Stimulated activated CD4-positive, alpha-beta T cell treated with anti-CD3 and anti-CD28 coated beads, Interleukin-15, amount 100 ng/mL, for 48 hours (primary cell): ENCODE measurements at places on chromosomes 6 and 20.

- DNase-seq = no peak
Measured at GRCh38 chr20:11943778-11944177, 26.1 kb downstream of the BTBD3 start.

DNA sequence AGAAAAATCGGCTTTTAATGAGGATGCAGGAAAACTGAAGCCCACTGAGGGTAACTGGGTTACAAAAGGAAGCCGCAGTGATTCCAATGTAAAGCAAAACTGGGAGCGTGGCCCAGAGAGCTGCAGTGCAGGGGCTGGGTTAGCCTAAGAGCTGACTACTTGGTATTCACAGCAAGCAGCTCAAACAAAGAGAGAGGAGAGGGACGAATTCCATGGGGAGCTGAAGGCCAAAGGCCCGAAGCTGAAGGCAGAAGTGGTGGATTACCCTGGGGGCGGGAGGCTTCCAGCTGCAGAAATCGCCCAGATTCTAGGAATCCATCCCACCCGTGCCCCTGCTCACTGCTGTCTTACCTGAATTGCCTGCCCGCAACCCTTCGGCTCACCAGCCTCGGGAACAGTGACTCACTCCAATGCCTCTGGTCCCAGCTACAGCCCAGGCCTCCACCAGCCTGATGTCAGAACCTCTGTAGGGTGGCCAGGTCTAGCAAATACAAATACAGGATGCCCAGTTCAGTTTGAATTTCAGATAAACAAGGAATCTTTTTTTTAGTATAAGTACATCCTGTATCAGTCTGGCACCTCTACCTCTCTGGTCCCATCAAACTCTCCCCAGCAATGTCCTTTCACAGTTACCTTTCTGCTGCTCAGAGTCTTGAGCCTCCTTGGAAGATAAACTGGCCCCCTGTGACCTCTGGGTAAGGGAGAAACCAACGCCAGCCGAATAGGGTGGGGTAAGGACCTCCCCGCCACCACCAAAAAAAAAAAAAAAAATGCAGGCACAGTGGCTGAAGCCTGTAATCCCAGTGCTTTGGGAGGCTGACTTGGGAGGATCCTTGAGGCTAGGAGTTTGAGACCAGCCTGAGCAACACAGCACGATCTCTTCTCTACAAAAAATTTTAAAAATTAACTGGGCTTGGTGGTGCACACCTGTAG lies 14.6 kb upstream of the ZMYND8 start:
- DNase-seq = no peak

- DNase-seq = no peak
Measured at GRCh38 chr6:122995921-122996793, at the start of gene CLVS2. Gene CLVS2, plus strand, starts transcription at chr6:122996235. Its CDS starts 1,543 bp downstream, at chr6:122997778.

DNA sequence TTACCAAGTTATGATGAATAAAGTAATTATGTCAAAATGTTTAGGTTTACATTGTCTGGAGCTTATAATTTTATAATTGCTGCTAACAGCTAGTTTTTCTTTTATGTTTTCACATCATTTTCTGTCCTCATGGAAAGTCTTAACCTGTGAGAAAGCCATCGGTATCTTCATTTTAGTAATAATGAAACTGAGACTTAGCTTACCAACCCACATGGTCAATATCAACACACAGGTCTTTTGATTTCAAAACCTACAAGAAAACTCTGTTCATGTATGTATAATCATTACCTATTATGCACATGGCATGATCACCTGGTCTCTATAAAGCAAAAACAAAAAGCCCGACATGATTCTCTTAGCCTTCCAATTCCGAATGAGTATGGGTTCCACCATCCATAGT lies 61.9 kb downstream of the KCNQ5 start:
- no peak for DNase-seq

GRCh38 chr20:54112221-54112884 lies 42.0 kb upstream of the BCAS1 start:
- no peak for DNase-seq

DNA sequence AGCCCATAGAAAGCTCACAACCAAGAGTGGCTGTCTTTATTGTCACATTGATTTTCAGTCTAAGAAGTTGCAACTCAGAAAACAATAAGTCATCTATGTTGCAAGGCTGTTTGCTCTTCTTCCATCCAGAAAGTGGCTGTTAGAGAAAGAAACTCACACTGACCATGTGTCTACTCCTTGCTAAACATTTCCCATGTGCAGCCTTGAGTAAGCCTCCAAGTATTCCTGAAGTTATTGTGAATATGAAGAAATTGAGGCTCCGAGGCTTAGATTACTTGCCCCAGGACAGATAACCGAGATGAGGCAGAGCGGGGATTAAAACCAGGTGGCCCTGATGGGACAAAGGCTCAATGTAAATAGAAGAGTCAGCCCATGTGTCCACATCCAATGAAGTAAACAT lies 105.0 kb downstream of the SPTLC3 start:
- no peak for DNase-seq

DNA sequence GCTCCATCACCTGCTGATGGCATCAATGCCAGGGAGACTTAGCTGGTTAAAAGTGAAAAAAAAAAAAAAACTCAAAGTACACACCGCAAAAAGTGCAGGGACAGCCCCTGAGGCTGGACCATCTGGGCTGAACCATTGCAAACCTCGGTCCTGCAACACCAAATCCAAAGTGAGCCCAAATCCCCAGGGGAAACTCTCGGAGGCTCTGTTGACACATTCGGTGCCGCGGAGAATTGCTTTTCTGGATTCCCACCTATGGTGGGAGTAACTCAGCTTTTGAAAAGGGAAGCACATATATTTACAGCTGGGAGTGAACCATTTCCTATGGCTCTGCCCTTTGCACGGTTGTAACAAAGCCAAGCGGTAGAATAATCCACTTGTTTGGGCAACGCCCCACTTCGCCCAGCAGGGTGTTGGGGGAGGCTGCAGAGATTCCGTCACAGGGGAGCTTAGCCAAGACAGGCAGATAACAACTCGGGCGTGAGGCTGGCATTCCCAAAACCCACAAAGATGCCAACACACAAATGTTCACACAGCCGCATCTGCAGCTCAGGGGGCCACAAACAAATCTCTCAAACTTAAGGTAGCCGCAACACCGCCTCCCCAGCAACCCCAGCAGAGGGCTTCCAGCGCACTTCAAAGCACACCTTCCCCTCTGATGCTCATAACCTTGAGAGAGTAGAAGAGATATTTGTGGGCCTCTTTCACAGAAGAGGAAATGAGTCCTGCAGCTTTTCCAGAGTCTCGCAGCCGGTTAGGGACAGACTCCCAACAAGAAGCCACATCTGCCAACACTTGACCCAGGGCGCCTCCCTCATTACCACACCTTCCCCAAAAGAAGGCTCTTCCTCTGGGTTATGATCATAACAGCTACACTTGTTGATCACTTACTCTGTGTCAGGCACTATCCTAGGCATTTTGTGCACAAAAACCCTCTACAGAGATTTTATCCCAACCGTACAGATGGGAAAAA lies 11.4 kb downstream of the ZC3H12D start:
- no peak for DNase-seq

DNA sequence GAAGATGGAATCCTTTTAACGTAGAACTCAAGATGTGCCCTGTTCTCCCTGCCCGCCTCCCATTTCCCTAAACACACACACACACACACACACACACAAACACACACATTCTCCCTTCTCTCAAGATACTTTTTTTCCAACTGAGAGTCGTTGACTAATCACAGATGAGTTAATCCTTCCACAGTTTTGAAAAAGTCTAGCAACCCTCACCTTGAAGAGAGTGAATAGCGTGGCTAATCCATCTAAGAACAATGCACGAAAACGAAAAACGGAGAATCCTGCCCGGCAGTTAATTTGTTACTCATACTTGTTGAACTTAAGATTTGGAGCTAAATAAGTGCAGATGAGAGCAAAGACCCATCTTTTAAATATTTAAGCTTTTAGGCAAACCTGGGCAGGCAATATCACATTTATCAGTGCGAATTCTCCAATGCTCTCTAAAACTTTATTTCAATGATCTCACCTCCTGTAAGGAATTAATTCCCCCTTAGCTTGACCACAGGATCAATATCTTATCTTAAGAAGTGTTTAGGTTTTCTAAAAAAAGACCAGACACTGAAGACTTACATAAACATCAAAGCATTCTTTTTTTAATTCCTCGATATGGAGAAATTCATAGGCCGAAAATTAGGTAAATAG lies 1.1 kb downstream of the AGPAT4 start:
- DNase-seq = no peak

DNA sequence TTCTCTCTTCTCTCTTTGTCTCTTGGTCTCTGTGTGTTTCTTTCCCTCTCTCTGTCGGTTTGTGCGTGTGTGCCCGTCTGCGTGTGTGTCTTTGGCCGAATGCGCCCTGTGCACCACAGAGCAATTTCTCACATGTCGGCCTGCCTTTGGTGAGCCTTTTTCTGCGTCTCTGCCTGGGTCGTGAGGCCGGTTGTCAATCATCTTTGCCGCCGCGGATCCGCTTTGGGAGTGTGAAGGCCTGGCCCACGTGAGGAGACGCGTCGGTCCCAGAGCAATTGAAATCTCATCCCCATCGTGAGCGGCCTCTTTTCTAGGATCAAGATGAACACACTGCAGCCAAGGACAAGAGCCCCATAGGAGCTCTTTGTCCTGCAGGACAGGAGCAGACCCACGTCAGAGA lies 580.7 kb upstream of the ZNF337 start:
- DNase-seq = no peak

GRCh38 chr6:156925718-156926607 lies 148.8 kb downstream of the ARID1B start:
- no peak for DNase-seq

DNA sequence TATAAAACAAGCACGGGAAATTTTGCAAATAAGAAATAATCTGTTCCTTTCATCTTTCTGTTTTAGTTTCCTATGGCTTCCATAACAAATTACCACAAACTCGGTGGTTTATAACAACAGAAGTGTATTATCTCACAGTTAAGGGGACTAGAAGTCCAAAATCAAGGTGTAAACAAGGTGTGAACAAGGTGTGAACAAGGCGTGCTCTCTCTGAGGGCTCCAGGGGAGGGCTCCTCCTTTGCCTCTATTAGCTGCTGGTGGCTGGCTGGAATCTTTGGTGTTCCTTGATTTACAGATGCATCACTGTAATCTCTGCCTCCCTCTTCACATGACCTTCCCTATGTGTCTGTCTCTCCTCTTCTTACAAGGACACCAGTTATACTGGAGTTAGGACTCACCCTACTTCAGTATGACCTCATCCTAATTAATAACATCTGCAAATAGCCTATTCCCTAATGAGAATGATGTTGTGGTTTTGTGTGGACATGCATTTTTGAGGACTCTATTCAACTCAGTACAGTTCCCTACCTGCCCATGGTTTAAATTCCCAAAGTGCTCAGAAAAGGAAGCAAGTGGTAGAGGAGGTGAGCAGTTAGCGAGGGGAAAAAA lies 17.5 kb upstream of the BMP5 start:
- DNase-seq = no peak

GRCh38 chr6:88248709-88249321 lies 82.7 kb upstream of the CNR1 start:
- DNase-seq = no peak

DNA sequence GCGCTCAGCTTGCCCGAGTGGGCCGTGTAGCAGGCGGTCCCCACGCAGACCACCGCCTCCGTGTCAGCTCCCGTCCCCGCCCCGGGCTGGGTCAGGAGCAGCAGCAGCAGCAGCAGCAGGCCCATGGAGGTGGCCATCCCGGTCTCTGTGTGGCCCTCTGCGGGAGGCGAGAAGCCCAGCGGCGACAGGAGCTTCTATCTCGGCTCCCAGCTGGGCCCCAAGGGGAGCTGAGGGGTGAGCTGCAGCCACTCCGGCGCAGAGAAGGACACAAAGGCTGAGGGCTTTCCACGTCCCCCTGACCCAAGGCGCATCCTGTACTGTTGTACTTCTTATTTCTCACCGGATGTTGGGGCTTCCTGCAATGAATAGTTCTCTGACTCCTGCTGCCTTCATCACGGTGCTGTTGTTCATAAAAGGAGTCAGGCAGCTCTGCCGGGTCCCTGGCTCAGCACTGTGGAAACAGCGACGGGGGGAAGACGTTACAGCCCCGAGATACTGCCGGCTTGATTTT lies at the start of gene CD93:
Gene CD93 (minus strand): TSS at position 269 of the 511 bp plus-strand sequence. CDS start 132 bp downstream, at position 137.
- DNase-seq = no peak

DNA sequence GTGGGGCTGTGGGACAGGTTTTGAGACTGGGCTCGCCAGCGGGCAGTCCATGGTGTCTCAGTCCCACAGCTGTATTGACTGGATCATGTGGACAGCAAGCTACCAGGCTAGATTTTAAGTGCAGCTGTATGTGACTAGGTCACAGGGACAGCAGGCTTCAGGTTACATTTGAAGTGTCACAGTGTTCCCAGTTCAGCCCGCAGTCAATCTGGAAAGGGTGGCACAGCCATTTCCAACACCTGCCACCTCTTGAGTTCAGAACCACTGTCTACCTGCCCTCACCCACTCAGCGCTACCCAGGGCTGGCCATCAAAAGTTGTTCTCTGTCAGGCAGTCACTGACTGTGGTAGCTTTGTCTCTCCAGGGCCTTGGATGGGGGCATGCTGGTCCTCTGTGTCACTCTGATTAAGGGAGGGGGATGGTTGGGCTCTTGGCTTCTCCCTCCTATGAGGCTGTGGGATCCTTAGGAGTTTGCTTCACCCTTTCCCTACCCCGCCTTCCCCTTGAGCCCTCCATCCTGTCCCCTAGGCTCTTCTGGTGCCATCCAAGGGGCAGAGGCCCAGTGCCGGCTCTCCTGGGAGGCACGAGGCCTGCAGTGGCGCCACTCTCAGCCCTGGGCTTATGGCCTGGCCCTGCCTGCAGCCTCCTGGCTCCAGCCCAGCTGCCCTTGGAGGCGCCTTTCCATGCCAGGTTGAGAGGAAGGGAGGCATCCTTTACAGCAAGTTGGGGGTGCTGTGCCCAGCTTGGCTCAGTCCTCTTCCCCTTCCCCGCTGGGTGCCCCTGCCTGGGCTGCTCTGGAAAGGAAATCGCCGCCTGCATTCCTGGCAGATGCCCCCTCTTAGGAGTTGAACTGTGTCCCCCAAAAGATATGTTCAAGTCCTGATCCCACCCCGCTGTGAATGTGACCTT lies 44.9 kb downstream of the PNLDC1 start:
- DNase-seq = no peak

DNA sequence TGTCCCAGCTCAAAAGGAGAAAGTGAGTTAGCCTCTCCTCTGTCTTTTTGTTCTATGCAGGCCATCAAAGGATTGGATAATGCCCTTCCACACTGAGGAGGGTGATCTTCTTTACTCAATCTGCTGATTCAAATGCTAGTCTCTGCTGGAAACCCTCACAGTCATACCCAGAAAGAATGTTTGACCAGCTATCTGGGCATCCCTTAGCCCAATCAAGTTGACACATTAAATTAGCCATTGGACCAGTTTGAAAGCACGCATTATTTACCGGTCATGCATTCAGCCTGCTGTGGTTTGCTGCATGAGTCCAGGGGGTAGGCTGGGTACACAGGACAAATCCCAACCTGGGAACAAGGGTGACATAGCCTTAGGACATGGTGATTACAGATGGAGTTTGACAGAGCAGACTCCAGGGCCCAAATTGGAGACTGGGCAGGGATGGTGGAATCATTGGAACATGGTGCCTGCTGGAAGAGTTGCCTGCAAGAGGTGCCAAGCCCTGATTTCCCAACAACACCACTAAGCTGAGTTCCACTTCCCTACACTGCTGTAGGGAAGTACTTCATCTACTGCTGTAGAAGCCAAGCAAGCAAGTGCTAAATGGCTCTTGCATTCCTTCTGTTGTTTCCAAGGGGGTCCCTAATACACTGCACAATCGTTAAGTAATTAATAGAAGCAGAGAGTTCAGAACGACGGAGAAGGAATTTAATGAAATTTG lies 87.7 kb downstream of the RNF182 start:
- no peak for DNase-seq
